ENCODE measurements at places on chromosomes 3 and 15.
A peak's percentile ranks its signal among the peaks of the same experiment; 100 is the strongest.

DNA sequence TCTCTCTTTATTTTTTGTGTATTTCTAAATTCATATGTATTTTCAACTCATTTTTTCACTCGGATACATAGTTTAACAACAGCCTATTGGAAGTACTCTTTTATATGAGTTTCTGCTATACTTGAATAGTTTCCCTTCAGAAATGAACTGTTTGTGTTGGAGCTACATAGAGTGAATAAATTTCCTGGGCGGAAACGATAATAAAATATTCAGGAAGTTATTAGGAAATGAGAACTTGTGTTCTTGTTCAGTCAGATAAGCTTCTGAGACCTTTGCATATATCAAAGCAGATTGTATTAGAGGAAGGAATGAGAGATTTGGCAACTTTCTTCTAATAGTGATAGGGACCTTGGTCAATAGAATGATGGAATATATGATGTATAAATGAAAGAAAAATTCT, 27.3 kb downstream of the NEO1 start:
- DNase-seq: no peak

GRCh38 chr3:134833453-134834163, 38.5 kb downstream of the EPHB1 start:
- DNase-seq: no peak

- DNase-seq: no peak
Measured at GRCh38 chr3:170301405-170301804, 56.1 kb upstream of the SKIL start.

GRCh38 chr15:71484080-71484479, 326.3 kb upstream of the NR2E3 start:
- no peak for DNase-seq

DNA sequence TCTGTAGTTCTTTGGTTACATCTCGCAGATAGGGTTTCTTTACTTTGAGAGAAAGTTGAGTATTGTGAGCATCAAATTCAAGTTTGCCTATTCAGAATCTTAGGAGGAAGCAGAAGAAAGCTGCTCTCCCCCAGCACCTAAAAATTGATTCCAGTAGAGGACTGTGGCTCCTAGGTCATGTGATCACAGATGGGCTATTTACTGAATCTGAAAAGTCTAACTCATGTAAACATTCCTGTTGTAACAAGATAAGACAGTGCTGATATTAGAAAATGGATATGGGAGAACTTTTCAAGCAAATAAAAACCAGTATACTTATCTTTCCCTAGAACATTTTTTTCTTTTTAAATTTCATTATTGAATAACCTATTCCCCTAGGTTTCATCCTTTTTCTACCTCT, 308.4 kb upstream of the SLITRK3 start:
- DNase-seq: no peak

DNA sequence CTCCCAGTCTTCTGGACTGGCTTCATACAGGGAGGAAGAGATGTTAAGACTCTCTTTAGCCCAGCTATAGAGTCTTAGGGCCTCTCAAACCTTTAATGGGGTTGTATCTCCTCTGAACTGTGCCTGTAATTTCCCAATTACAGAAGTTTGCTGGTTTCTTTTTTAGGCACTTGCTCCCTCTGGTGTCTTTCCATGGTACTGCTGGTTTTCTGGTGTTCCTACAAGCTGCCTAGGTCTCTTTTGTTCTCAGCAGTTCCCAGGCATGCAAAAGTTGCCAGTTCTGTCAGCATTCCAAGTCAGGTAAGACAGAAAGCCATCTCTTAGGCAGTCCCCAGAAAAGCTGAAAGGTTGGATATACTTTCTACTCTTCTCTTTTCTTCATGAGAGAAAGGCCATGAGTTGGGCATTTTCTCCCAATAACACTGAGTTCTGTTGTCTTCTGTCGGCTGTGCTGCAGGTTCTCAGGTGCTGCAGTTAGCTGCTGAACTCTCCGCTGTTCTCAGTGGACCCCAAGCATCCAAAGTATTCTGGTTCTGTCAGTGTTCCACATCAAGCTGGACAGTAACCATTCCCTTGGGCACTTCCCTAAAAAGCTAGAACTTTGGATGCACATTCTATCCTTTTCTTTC, 54.4 kb upstream of the EHHADH start:
- DNase-seq: peak; percentile 18

GRCh38 chr15:59531066-59531675, 80.4 kb upstream of the GCNT3 start:
- no peak for DNase-seq
